Progenitor cell of endocrine pancreas (in vitro differentiated cells): ENCODE measurements at places on chromosomes 1 and 21.

GRCh38 chr1:1359308-1359663 is 931 bp upstream of the MXRA8 start:
- peak; percentile 8 for DNase-seq
- no peaks in the 10 kb centered on the region for H3K36me3 ChIP-seq
- peaks cover 15% of the 10 kb centered on the region for H3K4me1 ChIP-seq

DNA sequence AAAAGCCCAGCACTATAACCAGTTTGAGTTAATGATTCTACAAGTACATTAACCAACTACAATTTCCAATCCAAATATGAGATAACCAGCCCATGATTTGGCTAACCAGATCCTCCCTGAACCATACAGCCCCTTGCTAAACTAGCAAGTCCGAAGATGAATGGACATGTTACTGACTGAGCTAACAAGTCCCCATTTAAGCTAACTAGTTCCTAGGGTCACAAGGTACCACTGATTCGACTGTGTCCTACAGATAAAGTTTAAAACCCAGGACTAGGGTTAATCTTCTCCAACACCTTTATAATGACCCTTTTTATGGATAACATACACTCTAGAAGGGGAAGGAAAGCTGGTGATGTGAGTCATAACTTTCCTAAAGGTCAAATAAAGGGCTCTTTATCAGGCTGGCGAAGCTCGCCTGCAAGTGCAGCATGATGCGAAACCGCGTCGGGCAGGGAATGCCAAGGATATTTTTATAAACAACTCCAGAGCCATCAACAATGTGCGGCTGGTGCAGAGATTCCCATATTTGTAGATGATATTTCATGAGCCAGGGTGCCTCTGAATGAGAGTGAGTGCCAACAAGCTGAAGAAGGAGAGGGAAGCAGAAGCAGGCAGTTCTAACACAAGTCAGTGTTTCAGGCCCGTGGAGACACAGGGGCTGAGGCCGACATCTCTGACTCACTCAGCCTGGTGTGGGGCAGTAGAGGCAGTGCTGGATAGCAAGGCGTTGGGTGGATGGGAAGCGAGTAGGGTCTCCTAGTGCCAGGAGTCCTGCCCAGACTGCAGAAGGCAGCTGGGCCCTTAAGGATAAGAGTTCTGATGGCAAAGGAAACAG is 75.6 kb upstream of the ROR1 start:
- no peaks in the 10 kb centered on the region for H3K27me3 ChIP-seq
- H3K36me3 ChIP-seq: no peaks in the 10 kb centered on the region
- H3K27ac ChIP-seq: no peak overlapping the region
- H3K4me1 ChIP-seq: peaks cover 18% of the 10 kb centered on the region
- no peak for DNase-seq
- no peak overlapping the region for H3K4me3 ChIP-seq

- no peaks in the 10 kb centered on the region for H3K27me3 ChIP-seq
- H3K4me1 ChIP-seq: peaks cover 31% of the 10 kb centered on the region
- no peak for DNase-seq
- H3K4me3 ChIP-seq: no peak overlapping the region
Measured at GRCh38 chr1:205701891-205702290, 21.6 kb upstream of the SLC45A3 start.

DNA sequence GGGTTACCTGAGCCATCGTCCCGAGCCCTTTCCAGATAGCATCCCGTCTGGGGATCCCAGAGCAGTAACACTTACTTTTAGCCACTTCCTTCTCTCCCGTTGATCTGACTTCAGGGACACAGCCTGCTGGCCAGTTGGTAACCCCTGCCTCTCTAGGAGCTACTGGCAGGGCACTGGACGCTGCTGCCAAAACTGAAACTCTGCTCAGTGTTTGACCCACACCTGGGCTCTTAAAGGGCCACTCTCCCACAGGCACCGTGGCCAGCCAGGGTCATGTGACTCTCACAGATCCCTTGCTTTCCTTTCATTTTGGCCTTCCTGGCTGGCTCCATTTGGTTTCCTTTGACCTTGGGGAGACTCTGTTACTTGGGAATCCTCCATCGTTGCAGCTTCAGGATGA is at the start of gene PIGR:
TSS of gene PIGR (minus strand) at position 206 of the 400 bp plus-strand sequence. CDS start 5,935 bp downstream, outside the sequence.
- H3K4me3 ChIP-seq: no peak within 1 kb of the TSS
- H3K27ac ChIP-seq: no peak within 1 kb of the TSS
- no peaks in the 10 kb centered on the region for H3K36me3 ChIP-seq

DNA sequence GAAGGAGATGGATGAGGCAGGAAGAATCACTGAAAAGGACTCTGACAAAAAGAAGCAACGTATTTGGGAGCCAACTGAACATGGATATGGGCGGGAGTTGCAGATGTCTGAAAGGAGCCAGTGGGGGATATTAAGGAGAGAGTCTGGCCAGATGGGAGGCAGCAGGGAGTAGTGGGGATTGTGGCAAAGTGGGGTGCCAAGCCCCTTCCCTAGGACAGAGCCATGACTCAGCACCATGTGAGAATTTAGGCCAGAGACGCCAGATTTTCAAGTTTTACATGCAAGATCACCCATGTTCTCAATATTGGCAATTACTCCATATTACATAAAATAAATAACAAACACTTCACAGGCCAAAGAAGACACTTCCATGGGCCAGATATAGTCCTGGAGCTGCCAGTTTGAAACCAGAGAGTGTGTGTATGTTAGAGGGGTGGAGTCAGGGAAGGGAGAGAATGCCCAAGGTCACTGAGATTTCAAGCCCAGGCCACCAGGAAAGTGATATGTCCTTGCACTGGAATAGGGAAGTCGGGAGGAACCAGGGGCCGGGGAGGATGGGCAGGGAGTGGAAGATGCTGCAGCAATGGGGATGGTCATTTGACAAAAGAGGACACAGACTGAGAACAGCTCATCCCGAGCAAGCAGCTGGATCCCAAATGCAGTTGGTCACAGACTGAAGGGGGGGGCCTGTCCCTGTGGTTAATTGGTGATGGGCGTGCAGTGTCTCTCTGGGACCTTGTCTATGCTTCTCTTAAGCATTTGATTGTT is 23.5 kb downstream of the TMEM51 start:
- H3K4me1 ChIP-seq: peaks cover 18% of the 10 kb centered on the region
- H3K27ac ChIP-seq: no peak overlapping the region
- no peaks in the 10 kb centered on the region for H3K27me3 ChIP-seq

- peaks cover 28% of the 10 kb centered on the region for H3K27me3 ChIP-seq
- no peak for DNase-seq
- no peak overlapping the region for H3K27ac ChIP-seq
- peaks cover 6% of the 10 kb centered on the region for H3K4me1 ChIP-seq
- H3K36me3 ChIP-seq: no peaks in the 10 kb centered on the region
- no peak overlapping the region for H3K4me3 ChIP-seq
Measured at GRCh38 chr1:225479341-225479740, 51.5 kb upstream of the LBR start.

- DNase-seq: no peak
- peaks cover 12% of the 10 kb centered on the region for H3K4me1 ChIP-seq
- H3K27ac ChIP-seq: no peak overlapping the region
- peaks cover 2% of the 10 kb centered on the region for H3K27me3 ChIP-seq
- H3K4me3 ChIP-seq: no peak overlapping the region
- H3K36me3 ChIP-seq: no peaks in the 10 kb centered on the region
Measured at GRCh38 chr21:38531591-38531990, 33.3 kb upstream of the ERG start.

- H3K36me3 ChIP-seq: no peaks in the 10 kb centered on the region
- no peak for DNase-seq
- H3K27ac ChIP-seq: no peak overlapping the region
- no peak overlapping the region for H3K4me3 ChIP-seq
- H3K4me1 ChIP-seq: peaks cover 3% of the 10 kb centered on the region
Measured at GRCh38 chr1:119112791-119113190, 27.7 kb downstream of the WARS2 start.

GRCh38 chr1:100353988-100354387 is 1.7 kb downstream of the CDC14A start:
- peak overlapping the region; percentile 98 for H3K4me3 ChIP-seq
- H3K27me3 ChIP-seq: no peaks in the 10 kb centered on the region
- peak overlapping the region; percentile 98 for H3K27ac ChIP-seq
- H3K4me1 ChIP-seq: peaks cover 39% of the 10 kb centered on the region
- peaks cover 6% of the 10 kb centered on the region for H3K36me3 ChIP-seq

DNA sequence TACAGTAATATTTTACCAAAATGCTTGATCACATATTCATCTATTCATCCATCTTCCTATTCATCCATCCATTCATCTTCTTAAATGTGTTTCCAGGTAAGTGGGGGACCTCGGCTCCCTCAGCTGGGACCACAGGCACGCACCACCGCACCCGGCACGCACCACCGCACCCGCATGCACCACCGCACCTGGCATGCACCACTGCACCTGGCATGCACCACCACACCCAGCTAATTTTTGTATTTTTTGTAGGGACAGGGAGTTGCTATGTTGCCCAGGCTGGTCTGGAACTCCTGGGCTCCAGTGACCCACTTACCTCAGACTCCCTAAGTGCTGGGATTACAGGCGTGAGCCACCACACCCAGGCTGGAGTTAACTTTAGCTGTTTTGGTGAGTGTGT is 21.2 kb downstream of the ACTRT2 start:
- no peaks in the 10 kb centered on the region for H3K36me3 ChIP-seq
- H3K4me3 ChIP-seq: no peak overlapping the region
- H3K4me1 ChIP-seq: no peaks in the 10 kb centered on the region
- H3K27me3 ChIP-seq: peaks cover 11% of the 10 kb centered on the region
- DNase-seq: no peak
- no peak overlapping the region for H3K27ac ChIP-seq

- no peak overlapping the region for H3K4me3 ChIP-seq
- H3K27ac ChIP-seq: no peak overlapping the region
- H3K27me3 ChIP-seq: no peaks in the 10 kb centered on the region
- H3K36me3 ChIP-seq: peaks cover 2% of the 10 kb centered on the region
- DNase-seq: no peak
Measured at GRCh38 chr1:210070531-210070930, 132.5 kb downstream of the SYT14 start.

- peaks cover 2% of the 10 kb centered on the region for H3K36me3 ChIP-seq
- no peak overlapping the region for H3K4me3 ChIP-seq
Measured at GRCh38 chr1:203408486-203409481, 57.9 kb upstream of the FMOD start.

- no peak overlapping the region for H3K4me3 ChIP-seq
- no peaks in the 10 kb centered on the region for H3K27me3 ChIP-seq
- peak overlapping the region; percentile 66 for H3K27ac ChIP-seq
Measured at GRCh38 chr1:235079443-235080296, 49.0 kb downstream of the TOMM20 start.

- no peaks in the 10 kb centered on the region for H3K27me3 ChIP-seq
- peaks cover 54% of the 10 kb centered on the region for H3K4me1 ChIP-seq
- no peak overlapping the region for H3K4me3 ChIP-seq
- no peak for DNase-seq
- H3K27ac ChIP-seq: peak overlapping the region; percentile 85
Measured at GRCh38 chr1:8015036-8015808, 10.9 kb downstream of the ERRFI1 start.

- no peak for DNase-seq
- no peak overlapping the region for H3K4me3 ChIP-seq
- no peaks in the 10 kb centered on the region for H3K4me1 ChIP-seq
- H3K36me3 ChIP-seq: no peaks in the 10 kb centered on the region
- H3K27me3 ChIP-seq: peaks cover 15% of the 10 kb centered on the region
Measured at GRCh38 chr1:109441069-109441468, 14.8 kb upstream of the PSMA5 start.

- peaks cover 13% of the 10 kb centered on the region for H3K27me3 ChIP-seq
- H3K27ac ChIP-seq: no peak overlapping the region
- no peak overlapping the region for H3K4me3 ChIP-seq
Measured at GRCh38 chr21:42289926-42290325, 25.3 kb downstream of the TFF3 start.

GRCh38 chr1:203280061-203280460 is 25.3 kb upstream of the BTG2 start:
- no peak overlapping the region for H3K4me3 ChIP-seq
- no peaks in the 10 kb centered on the region for H3K36me3 ChIP-seq
- H3K4me1 ChIP-seq: peaks cover 55% of the 10 kb centered on the region
- H3K27ac ChIP-seq: no peak overlapping the region
- H3K27me3 ChIP-seq: no peaks in the 10 kb centered on the region

DNA sequence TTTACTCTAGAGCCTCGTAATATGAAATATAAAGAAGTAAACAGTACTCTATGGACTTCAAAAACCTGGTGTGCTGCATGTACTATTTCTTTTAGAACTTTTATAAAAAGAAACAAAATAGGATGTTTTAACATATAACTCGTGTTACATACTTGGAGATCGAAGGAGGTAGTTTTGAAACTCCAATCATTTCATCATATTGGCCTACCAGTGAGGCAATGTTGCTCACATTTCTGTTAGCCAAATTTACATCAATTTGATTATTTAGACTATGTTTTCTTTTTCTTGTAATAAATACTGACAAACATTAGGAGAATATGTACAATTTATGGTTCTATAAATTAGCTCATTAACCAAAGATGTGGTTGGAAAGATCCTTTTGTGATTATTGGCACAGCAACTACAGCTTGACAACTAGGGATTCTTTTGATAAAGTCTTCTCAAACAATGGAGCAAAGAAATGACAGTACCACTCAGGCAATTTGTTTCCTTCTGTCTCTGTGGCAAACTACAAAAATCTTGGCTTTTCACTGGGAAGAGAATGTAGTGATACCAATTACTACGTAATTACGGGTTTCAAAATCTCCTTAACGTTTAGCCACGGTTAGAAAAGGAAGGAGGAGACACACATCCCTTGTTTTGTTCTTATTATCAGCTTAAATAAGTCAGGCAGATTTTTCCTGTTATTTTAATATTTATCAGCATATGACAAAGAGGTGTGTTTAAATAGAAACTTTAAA is 266.6 kb upstream of the SGIP1 start:
- H3K36me3 ChIP-seq: no peaks in the 10 kb centered on the region
- H3K4me3 ChIP-seq: no peak overlapping the region
- H3K27ac ChIP-seq: no peak overlapping the region
- no peak for DNase-seq
- H3K27me3 ChIP-seq: peaks cover 30% of the 10 kb centered on the region
- peaks cover 19% of the 10 kb centered on the region for H3K4me1 ChIP-seq

- H3K4me3 ChIP-seq: no peak overlapping the region
- no peaks in the 10 kb centered on the region for H3K27me3 ChIP-seq
- DNase-seq: no peak
- peaks cover 3% of the 10 kb centered on the region for H3K36me3 ChIP-seq
- H3K4me1 ChIP-seq: peaks cover 4% of the 10 kb centered on the region
Measured at GRCh38 chr21:43614839-43615238, 44.4 kb downstream of the HSF2BP start.

- H3K27ac ChIP-seq: no peak overlapping the region
- no peak overlapping the region for H3K4me3 ChIP-seq
- H3K27me3 ChIP-seq: no peaks in the 10 kb centered on the region
- peaks cover 1% of the 10 kb centered on the region for H3K4me1 ChIP-seq
- no peak for DNase-seq
Measured at GRCh38 chr1:240776237-240776636, 164.3 kb upstream of the GREM2 start.

- H3K4me1 ChIP-seq: peaks cover 34% of the 10 kb centered on the region
- H3K27ac ChIP-seq: no peak overlapping the region
- no peak overlapping the region for H3K4me3 ChIP-seq
Measured at GRCh38 chr1:230975636-230976035, 3.0 kb downstream of the TTC13 start.

- H3K36me3 ChIP-seq: peaks cover 9% of the 10 kb centered on the region
- no peak for DNase-seq
- no peak overlapping the region for H3K4me3 ChIP-seq
- H3K4me1 ChIP-seq: peaks cover 11% of the 10 kb centered on the region
- H3K27ac ChIP-seq: peak overlapping the region; percentile 59
- H3K27me3 ChIP-seq: no peaks in the 10 kb centered on the region
Measured at GRCh38 chr1:179128520-179128919, 46.6 kb downstream of the TOR3A start.

- H3K4me3 ChIP-seq: no peak overlapping the region
- peaks cover 3% of the 10 kb centered on the region for H3K4me1 ChIP-seq
- no peak for DNase-seq
- peaks cover 2% of the 10 kb centered on the region for H3K36me3 ChIP-seq
Measured at GRCh38 chr1:184801503-184801902, 46.8 kb upstream of the EDEM3 start.
